Right lung (tissue), 10 donors: ENCODE measurements at places on chromosomes 6 and 20. TPM values are rescaled to one million over a fixed set of nuclear protein-coding genes. Genes with fewer than 3 reads are reported as not detected.

LAMP5 gene
- 2.8 TPM for polyA plus RNA-seq

DHX16 gene
- 36.0 TPM for polyA plus RNA-seq

MRPL18 gene
- 58.6 TPM for polyA plus RNA-seq

PLCB4 gene
- 14.8 TPM for polyA plus RNA-seq

GLP1R gene
- 1.0 TPM for polyA plus RNA-seq

LGSN gene
- polyA plus RNA-seq: 0.63 TPM

CLPSL2 gene
- not detected for polyA plus RNA-seq

SLC22A16 gene
- 0.23 TPM for polyA plus RNA-seq

SAMD3 gene
- polyA plus RNA-seq: 1.4 TPM

WFDC10B gene
- not detected for polyA plus RNA-seq

CLDN20 gene
- polyA plus RNA-seq: 2.3 TPM

PRDM13 gene
- not detected for polyA plus RNA-seq

ZNF322 gene
- polyA plus RNA-seq: 41.3 TPM

CENPW gene
- 19.9 TPM for polyA plus RNA-seq

LHFPL5 gene
- not detected for polyA plus RNA-seq

BPIFA1 gene
- polyA plus RNA-seq: not detected

FLRT3 gene
- 16.2 TPM for polyA plus RNA-seq

RRAGD gene
- polyA plus RNA-seq: 3.0 TPM

GSTA4 gene
- 139 TPM for polyA plus RNA-seq

RAD21L1 gene
- polyA plus RNA-seq: not detected

TFB1M gene
- polyA plus RNA-seq: 26.5 TPM

MARCKS gene
- polyA plus RNA-seq: 274 TPM

ACTR5 gene
- 12.8 TPM for polyA plus RNA-seq

C6orf15 gene
- polyA plus RNA-seq: not detected

IRAK1BP1 gene
- 14.9 TPM for polyA plus RNA-seq

SCGN gene
- polyA plus RNA-seq: 1.4 TPM

RAB44 gene
- polyA plus RNA-seq: 0.09 TPM

IDH3B gene
- 118 TPM for polyA plus RNA-seq

SCUBE3 gene
- 5.3 TPM for polyA plus RNA-seq

POLH gene
- 22.4 TPM for polyA plus RNA-seq

TNFRSF6B gene
- 3.3 TPM for polyA plus RNA-seq

GRIK2 gene
- 0.77 TPM for polyA plus RNA-seq

PHACTR3 gene
- 6.3 TPM for polyA plus RNA-seq

PRPH2 gene
- polyA plus RNA-seq: 6.1 TPM

CABLES2 gene
- polyA plus RNA-seq: 14.7 TPM

FNDC11 gene
- polyA plus RNA-seq: 0.79 TPM
